ENCODE measurements at places on chromosomes 7 and 10.

DNA sequence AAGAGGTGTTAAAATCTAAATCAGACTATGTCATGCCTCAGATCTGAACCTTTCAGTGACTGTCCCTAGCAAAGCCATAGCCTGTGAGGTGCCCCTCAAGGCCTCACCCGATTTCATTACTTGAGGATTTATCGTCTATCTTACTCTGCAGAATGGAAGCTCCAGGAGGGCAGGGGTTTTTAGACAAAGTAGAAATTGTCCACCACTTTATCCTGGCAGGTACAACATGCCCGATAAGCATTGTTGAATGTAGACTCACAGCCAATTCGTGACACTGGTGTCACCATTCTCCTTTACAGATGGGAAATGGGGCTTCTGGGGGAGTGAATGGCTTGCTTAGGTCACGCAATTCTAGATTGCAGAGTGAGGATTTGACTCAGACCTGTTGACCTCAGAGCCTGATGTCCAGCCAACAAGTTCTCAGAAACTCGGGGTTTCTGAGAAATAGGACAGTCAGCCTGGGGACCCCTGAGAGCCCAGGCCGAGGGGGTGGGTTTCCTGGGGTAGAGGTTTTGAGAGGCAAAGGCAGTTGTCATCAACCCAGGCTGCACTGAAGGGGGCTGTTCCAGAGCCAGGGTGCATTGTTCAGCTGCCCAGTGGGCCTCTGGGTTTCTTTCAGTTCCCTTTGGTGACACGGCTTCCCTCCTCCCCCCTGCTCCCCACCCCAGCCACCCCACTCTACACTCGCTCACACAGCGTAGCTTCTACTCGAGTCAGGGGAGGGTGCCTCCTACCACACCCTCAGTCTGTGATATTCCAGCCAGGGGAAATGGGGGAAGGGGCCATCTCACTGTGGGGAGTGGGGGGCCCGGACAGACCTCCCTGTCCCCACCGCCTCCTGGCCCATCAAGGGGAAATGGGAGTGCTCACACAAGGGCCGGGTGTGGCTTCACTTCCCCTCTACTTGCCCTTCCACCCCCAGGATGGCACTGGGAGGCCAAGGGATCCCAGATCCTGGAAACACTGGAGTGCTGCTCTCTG lies 3.1 kb upstream of the IRF5 start:
- DNase-seq = peak; percentile 54

- no peak for DNase-seq
These were observed 297.2 kb downstream of the SUGCT start for GRCh38 chr7:40432046-40432445.

DNA sequence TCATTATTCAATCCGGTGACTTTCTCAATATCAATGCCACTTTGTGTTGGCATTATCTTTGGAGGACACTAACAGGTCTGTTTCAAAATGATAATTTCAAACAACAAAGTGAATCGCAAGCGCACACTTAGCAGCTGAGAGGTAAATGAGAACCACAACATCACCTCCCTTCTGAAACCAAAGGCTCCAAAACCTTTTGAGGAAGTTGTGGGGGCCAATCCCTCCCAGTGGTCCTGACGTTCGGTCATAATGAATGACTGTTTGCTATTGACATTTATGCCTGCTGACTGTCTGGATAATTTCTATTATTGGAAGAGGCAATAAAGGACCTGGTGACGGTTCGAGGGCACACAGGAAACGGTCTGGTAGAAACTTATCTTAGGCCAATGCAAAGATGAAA lies 1.8 kb downstream of the ADARB2 start:
- DNase-seq = no peak

DNA sequence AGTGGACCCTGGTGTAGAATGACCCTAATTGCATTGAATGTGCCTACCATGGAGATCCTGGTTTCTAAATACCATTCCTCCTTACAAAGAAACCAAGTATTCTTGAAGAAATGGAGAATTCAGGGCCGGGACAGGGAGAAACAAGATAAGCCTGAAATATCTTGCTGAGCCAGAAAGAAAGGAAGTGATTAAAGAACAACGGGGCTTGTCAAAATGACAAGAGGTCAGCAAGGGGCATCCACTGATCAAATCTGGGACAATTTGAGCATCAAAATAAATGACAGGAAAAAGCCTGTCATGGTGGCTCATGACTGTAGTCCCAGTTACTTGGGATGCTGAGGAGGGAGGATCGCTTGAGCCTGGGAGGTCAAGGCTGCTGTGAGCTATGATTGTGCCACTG lies 8.1 kb downstream of the ABHD11 start:
- no peak for DNase-seq
